ENCODE measurements at places on chromosomes 3 and 15.
A peak's percentile ranks its signal among the peaks of the same experiment; 100 is the strongest.

DNA sequence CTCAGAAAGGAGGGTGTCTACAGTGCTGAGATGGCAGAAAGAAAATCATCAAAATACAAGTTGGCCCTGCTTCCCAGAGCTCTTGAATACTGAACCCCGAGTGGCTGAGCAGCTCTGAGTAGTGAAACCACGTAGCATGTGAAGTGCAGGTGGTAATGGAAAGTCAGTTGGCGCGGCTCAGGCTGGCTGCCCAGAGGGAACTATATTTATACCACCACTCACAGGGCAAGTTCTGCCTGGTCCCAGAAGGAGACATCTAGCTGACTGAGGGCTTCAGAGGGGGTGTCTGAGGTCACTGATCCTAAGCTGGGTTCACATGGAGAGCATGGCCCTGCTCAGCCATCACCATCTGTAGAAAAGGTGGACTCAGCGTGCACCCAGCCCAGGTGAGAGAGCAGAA is 129.6 kb upstream of the AGBL1 start:
- DNase-seq, result no peak

- peak; percentile 97 for DNase-seq
These were observed 41.6 kb downstream of the MRAS start for GRCh38 chr3:138389841-138390581.

- no peak for DNase-seq
These were observed 131.8 kb downstream of the SMAD6 start for GRCh38 chr15:66833803-66834202.

GRCh38 chr3:10474847-10475246 is 30.5 kb downstream of the ATP2B2 start:
- no peak for DNase-seq

DNA sequence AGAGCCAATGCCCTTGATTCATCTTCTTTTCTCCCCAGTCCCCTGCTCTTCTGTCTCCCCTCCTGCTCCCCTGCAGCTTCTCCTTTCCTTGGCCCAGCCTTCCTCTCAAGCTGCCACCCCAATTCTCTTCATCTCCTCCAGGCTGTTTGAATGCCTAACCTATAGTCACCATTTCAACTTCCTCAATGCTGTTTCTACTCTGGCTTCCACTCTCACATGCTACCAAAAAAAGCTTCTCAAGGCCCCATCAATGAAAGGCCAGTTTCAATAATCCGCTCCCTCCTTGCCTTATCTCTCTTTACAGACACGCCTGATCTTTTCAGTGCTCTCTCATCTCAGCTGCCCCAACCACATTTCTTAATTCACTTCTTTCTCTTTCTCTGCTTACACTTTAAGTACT is 212.2 kb upstream of the GPR149 start:
- DNase-seq, result no peak

- no peak for DNase-seq
These were observed 49.4 kb downstream of the DPH6 start for GRCh38 chr15:35496585-35496984.

DNA sequence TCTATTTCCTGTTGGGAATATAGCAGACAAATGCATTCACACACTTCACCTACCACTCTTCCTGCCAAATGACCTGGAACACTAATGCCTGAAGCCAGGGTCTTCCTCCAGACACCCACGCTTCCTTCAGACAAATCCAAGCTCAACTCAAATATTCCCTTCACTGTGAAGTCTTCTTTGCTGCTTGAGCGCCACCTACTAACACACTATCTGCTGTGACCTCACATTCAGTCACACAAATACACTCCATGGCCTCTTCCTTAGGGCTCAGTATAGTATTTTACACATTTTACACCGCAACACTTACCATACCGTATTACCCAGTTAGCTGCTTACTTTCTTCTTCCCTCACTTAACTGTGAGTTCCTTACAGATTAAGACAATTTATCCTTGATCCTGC is 149.4 kb downstream of the SHOX2 start:
- DNase-seq, result no peak

DNA sequence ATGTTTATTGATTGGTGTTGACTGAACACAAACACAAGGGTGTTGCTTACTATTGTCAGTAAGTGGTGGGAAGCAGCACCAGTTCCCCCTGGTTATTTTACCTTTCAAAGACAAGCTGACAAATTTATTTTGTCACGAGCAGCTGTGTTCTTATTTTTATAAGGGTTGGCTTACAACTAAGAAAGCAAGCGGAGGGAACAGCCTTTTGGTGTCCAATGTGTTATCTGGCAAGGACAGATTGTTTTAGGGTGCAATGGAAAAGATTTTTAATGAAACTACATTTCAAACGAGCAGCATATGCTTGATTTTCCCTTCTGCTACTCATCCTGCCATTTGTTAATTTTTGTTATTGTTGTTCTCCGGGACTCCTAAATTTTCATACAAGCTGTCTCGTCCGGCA is 920.6 kb upstream of the CFAP20DC start:
- DNase-seq, result no peak

DNA sequence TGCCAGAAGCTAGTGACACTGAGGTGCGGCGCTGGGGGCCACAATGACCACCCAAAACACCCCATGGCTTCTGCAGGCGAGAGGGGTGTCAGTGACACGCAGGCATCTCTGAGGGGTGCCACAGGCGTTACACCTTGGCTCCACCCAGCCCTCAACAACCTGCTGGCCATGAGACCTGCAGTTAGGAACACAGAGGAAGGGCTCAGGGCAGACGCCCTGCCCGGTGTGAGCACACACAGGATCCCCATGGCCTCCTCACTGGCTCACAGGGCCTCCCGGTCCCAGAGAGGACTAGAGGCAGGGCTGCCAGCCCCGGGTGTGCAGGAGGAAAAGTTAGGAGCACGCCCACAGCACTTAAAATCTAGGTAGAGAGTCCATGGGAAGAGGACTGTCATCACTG is 35.1 kb downstream of the CYFIP1 start:
- no peak for DNase-seq

DNA sequence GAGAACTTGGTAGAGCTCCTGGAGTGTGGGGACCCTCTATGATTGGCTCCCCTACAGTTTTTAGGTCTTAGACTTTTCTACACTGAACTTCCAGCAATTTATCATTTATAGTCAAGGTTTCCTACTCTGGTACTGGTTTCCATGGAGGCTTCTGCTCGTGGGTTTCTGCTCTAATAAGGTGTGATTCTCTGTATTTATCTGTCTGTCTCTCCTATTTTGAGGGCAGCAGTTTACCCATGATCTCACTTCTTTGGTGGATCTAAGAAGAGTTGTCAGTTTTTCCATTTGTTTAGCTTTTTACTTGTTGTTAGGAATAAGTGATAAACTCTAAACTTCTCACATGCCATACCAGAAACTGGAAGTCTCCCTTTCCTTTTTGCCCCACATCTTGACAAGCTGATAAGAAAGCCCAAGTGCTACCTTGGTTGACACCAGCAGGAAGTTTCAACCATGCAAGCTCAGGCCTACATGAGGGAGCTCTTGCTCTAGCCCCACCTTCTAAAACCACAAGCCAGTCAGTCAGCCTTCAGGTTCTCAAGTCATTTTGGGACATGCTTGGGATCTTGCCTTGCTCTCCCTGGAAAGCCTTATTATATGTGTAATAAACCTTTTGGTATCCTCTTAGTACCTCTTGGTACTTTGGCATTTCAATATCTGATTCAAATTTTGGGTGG is 10.0 kb downstream of the TIMMDC1 start:
- DNase-seq, result no peak

GRCh38 chr3:30495172-30496065 is 111.0 kb upstream of the TGFBR2 start:
- no peak for DNase-seq

DNA sequence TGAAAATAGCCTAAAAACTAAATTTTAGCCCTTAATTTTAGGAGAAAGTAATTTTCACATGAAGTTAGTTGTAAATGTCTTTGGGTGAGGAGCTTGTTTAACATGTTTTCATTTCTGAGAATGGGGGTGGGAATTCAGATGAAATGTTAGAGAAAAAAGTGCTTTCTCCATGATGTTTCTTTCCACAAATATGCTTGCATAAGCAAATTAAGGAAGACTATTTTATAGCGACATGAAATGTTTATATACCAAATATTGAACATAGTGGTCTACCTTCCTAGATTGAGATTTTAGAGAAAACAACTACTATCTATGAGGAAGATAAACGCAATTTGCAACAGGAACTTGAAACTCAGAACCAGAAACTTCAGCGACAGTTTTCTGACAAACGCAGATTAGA is 13.0 kb upstream of the RPLP1 start:
- no peak for DNase-seq

Measured in foreskin keratinocyte (primary cell).